ENCODE measurements at places on chromosomes 11 and 22.

GRCh38 chr11:13114566-13115379 lies 105.7 kb downstream of the RASSF10 start:
- DNase-seq: peak; percentile 13

DNA sequence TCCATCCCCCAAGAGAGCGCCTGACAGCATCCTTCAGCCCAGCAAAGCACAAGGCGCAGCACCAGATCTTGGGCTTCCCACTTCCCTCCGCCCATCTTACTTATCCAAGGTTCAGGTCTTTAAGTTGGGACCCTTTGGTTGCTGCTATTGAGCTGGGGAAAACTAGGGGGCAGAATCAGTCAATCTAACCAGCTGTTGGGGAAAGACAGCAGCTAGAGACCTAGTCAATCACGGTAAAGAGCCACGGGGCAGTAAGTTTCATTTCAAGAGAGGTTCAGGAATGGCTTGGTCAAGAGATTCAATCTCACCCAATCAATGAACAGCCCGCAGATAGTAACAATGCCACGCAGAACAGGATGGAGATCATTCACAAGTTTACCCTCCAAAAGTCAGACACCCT lies 1.7 kb downstream of the ABTB2 start:
- no peak for DNase-seq

DNA sequence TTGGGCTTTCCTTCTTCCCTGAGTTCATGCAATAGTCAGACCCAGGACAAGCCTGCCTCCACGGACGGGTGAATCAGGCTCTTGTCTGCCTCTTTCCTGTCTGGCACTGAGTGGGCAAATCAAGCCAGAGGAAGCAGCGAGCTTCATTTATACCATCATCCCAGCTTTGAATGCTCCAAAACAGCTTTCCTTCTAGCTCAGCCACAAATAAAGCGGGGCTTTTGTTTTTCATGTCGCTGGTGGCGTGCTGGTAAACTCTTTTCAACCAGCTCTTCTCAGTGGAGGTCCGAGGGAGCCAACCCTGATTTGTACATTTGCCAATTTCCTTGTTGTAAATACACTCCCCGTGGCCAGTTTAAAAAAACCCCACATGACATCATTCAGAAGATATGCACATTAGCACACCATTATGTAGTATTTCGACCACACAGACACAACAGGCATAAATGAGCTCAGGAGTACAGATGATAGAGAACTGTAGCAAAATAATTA lies 8.6 kb downstream of the C11orf91 start:
- DNase-seq: no peak

GRCh38 chr22:37824674-37825641 lies 1.8 kb downstream of the GALR3 start:
- DNase-seq: no peak

DNA sequence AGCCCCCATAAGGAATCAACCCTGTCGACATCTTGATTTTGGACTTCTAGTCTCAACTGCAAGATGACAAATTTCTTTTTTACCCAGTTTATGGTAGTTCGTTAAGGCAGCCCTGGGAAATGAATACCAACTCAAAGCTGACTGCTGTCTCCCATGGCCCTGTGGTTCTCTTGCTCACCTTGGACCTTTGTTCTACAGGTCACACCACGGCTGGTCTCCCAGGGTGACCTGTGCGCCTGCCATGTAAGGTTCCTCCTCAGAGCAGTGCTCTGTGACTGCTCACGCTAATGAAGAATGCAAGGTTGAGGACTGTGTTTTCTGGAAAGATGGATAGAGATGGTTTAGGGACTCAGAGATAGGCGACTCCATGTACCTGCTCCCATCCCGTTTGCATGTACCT lies 68.2 kb downstream of the ZNRF3 start:
- no peak for DNase-seq

DNA sequence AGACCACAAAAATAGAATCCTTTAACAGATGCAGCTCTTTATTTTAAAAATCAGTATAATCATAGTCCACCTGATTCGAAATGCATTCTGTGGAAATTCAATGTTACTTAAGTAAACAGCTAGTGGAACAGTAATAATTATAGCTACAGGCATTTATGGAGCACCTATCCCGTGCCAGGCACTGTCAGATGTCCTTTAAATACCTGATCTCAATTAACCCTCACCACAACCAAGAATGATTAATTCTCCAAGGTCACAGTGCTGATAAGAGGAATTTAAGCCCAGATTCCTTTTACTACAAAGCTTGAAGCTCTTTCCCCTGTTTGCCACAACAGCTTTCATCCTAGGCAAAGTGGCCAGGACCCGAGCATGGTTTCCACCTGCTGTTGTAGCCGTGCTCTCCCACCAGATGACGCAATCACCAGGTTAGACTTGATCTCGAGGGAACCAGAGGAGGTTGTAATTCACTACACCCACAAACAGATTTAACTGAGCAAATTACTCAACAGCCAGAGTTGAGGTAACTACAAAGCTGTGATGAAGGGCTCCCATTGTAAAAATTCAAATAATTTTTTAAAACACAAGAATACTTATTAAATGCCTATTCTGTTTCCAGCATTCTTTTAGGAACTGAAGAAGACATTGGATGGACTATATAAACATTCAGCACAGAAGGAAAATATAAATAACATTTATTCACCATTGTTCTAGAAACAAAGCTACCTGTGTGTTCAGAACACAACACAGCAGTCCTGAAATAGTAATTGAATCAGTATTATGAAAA lies 10.3 kb downstream of the PRDM10 start:
- DNase-seq: peak; percentile 71

- DNase-seq: no peak
These were observed 158.8 kb downstream of the COMMD9 start for GRCh38 chr11:36130401-36130800.

- DNase-seq: no peak
These were observed 5.2 kb downstream of the MLC1 start for GRCh38 chr22:50080077-50080465.

GRCh38 chr22:21707677-21708076 lies 27.9 kb downstream of the YPEL1 start:
- no peak for DNase-seq

- DNase-seq: no peak
These were observed 5.9 kb downstream of the HBG1 start for GRCh38 chr11:5243816-5244180.

Measured in activated naive CD4-positive, alpha-beta T cell treated with anti-CD3 and anti-CD28 coated beads for 36 hours (primary cell).